ENCODE measurements at places on chromosomes 5 and 9. TPM values are rescaled to one million over a fixed set of nuclear protein-coding genes. Genes with fewer than 3 reads are reported as not detected.

Gene LPAR1
- total RNA-seq: 177 TPM

Gene FCN1
- total RNA-seq: 13.8 TPM

Gene SYK
- total RNA-seq: 10.4 TPM

Gene KCNIP1
- 82.4 TPM for total RNA-seq

Gene FAM221B
- not detected for total RNA-seq

Gene SGCD
- total RNA-seq: 30.6 TPM

Gene FOXD4L4
- 0.20 TPM for total RNA-seq

Gene PCDHGA7
- 6.1 TPM for total RNA-seq

Gene TUSC1
- total RNA-seq: 16.5 TPM

Gene THBS4
- 20.3 TPM for total RNA-seq

Gene SLC12A7
- total RNA-seq: 8.7 TPM

Gene RASGEF1C
- 4.4 TPM for total RNA-seq

Gene AFAP1L1
- 48.6 TPM for total RNA-seq

Gene SPINK4
- not detected for total RNA-seq

Gene ACTBL2
- not detected for total RNA-seq

Gene IRF1
- total RNA-seq: 8.5 TPM

Gene PCDHGA4
- 7.5 TPM for total RNA-seq

Gene OTULINL
- total RNA-seq: 35.0 TPM

Gene CCL21
- 0.44 TPM for total RNA-seq

Gene GABRA6
- total RNA-seq: not detected

Gene FOXD4L5
- 0.40 TPM for total RNA-seq

Gene MVB12B
- 33.4 TPM for total RNA-seq

Gene CARTPT
- total RNA-seq: 17.0 TPM

Gene PIP5K1B
- total RNA-seq: 19.9 TPM

All from spinal cord (tissue), 10 donors.